ENCODE measurements at places on chromosomes 6 and 20. TPM values are rescaled to one million over a fixed set of nuclear protein-coding genes. Genes with fewer than 3 reads are reported as not detected.

Gene COL11A2
- 0.05 TPM for polyA plus RNA-seq

Gene MOXD1
- 17.7 TPM for polyA plus RNA-seq

Gene TUBB
- polyA plus RNA-seq: 473 TPM

Gene FRMD1
- 0.32 TPM for polyA plus RNA-seq

Gene JPH2
- 2.6 TPM for polyA plus RNA-seq

Gene LTB
- polyA plus RNA-seq: 0.31 TPM

Gene C20orf202
- 0.29 TPM for polyA plus RNA-seq

Gene PIGT
- polyA plus RNA-seq: 99.7 TPM

Gene SLC17A3
- polyA plus RNA-seq: 0.72 TPM

Gene ESR1
- polyA plus RNA-seq: 1.1 TPM

Gene CD2AP
- polyA plus RNA-seq: 10.5 TPM

Gene AKAP7
- polyA plus RNA-seq: 51.2 TPM

Gene TTK
- 0.24 TPM for polyA plus RNA-seq

Gene ABHD16B
- polyA plus RNA-seq: 0.54 TPM

Gene TMEM74B
- polyA plus RNA-seq: 0.24 TPM

Gene SLC17A9
- polyA plus RNA-seq: 11.9 TPM

Gene KCNB1
- 0.40 TPM for polyA plus RNA-seq

Gene NHLRC1
- 0.32 TPM for polyA plus RNA-seq

Gene PTCHD4
- 0.09 TPM for polyA plus RNA-seq

Gene NPEPL1
- polyA plus RNA-seq: 9.3 TPM

Gene DSP
- 4.1 TPM for polyA plus RNA-seq

Gene CALHM6
- 5.1 TPM for polyA plus RNA-seq

Gene SAMD3
- 3.9 TPM for polyA plus RNA-seq

Gene ETV7
- 2.4 TPM for polyA plus RNA-seq

Gene LCA5
- polyA plus RNA-seq: 1.0 TPM

Gene HLA-DMA
- 87.5 TPM for polyA plus RNA-seq

Gene AK9
- polyA plus RNA-seq: 6.2 TPM

Gene BNIP5
- 0.04 TPM for polyA plus RNA-seq

Gene CYP24A1
- not detected for polyA plus RNA-seq

Gene ASF1A
- polyA plus RNA-seq: 46.1 TPM

Gene LAMA2
- 18.4 TPM for polyA plus RNA-seq

Gene KCNG1
- 0.95 TPM for polyA plus RNA-seq

Gene TSBP1
- not detected for polyA plus RNA-seq

Gene GSTA4
- polyA plus RNA-seq: 1,199 TPM

Gene FNDC11
- polyA plus RNA-seq: 0.64 TPM

Gene GRIK2
- 2.1 TPM for polyA plus RNA-seq

Gene TRMT11
- 12.5 TPM for polyA plus RNA-seq

Gene EYS
- polyA plus RNA-seq: 0.04 TPM

Gene HIVEP2
- polyA plus RNA-seq: 8.4 TPM

Gene NFS1
- polyA plus RNA-seq: 60.3 TPM

Gene PHF3
- 43.3 TPM for polyA plus RNA-seq

Gene SLPI
- 2.3 TPM for polyA plus RNA-seq

Gene EGFL8
- polyA plus RNA-seq: 4.6 TPM

Gene METTL24
- 0.90 TPM for polyA plus RNA-seq

Gene TFB1M
- 74.8 TPM for polyA plus RNA-seq

Gene PANK2
- polyA plus RNA-seq: 44.7 TPM

Gene SAMD5
- polyA plus RNA-seq: 3.0 TPM

Gene LRRC73
- 3.1 TPM for polyA plus RNA-seq

Gene SDHAF4
- 17.4 TPM for polyA plus RNA-seq

Gene KCNK15
- polyA plus RNA-seq: 0.56 TPM

Gene LY6G5C
- polyA plus RNA-seq: 0.75 TPM

Gene AP5S1
- 9.6 TPM for polyA plus RNA-seq

Gene HMGCLL1
- polyA plus RNA-seq: 1.7 TPM

Gene PNLDC1
- polyA plus RNA-seq: 0.48 TPM

Gene C6orf15
- not detected for polyA plus RNA-seq

All from adrenal gland (tissue), 19 donors.